Retinal pigment epithelial cell (primary cell): ENCODE measurements at places on chromosomes 5 and 9.

GRCh38 chr9:105114964-105115728, 129.3 kb upstream of the SLC44A1 start:
- DNase-seq: no peak

GRCh38 chr5:146447734-146448380, 724 bp downstream of the TCERG1 start:
- no peak for DNase-seq

GRCh38 chr9:91572044-91572443, 148.4 kb upstream of the NFIL3 start:
- DNase-seq: peak; percentile 92

- no peak for DNase-seq
These were observed 140.6 kb downstream of the COMMD10 start for GRCh38 chr5:116225281-116225922.

DNA sequence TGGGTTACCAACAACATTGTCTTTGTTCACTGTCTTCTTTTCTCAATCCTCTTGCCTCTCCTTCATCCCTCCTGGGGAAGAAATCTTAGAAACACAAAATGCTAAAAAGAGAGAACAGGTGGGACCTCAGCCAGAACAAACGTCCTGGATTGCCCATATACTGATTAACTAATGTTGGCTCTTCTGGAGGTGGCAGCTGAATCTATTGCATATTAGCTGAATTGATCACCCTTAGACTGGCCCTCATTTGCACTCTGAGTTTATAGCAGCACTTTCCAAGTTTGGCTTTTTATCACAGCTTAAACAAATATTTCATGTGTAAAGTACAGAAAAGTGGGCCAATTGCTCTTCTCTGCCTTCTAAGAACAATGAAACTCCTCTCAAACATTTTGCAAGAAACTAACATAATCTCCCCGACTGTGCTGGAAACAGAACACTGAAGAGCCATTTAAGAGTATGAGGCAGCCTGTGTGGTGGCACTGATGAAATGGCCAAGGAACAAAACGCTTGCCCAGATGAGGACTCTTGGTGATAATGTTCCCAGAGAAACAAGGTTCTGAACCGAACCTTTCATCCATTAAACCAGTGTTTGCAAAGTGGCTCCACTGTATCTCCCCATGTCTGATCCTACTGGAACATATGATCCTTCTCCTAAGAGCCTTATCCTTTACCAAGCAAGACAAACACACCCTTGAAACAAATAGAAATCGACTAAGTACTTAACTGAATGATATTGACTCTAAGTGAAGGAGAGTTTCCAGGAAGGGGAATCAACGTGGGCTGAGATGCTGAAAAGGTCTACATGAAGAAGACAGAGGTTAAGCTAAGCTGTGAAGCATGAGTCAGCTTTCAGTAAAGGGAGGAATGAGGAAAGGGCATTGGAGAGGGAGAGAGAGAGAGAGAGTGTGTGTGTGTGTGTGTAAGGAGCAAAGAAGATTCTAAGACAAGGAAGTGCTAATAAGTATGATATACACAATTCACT, 83.2 kb upstream of the LIFR start:
- DNase-seq: no peak

- no peak for DNase-seq
These were observed 727.1 kb upstream of the GRAMD2B start for GRCh38 chr5:125695996-125696655.

DNA sequence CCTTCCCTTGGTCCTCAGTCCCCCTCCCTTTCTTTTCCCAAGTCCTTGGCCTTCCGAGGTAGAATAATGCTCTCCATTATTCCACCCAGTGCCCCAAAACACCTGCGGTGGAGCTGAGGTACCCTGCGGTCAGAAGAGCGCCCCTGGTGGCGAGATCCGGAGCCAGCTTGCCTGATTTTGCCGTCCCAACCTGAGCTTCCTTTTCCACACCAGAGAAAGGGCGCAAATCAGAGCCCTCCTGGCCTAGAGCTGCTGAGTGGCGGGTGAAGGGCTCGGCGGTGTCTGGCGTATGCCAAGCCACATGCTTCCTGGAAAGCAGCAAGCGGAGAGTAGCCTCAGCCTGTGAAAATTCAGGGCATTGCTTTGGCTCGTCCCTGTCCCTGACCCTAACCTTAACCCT, 21.1 kb upstream of the CARTPT start:
- DNase-seq: no peak

GRCh38 chr5:123512611-123513461, 859 bp downstream of the CSNK1G3 start:
- no peak for DNase-seq

- peak; percentile 71 for DNase-seq
These were observed 117.5 kb upstream of the MTAP start for GRCh38 chr9:21684831-21685362.

- no peak for DNase-seq
These were observed 68.5 kb upstream of the TTC23L start for GRCh38 chr5:34770486-34770885.

- no peak for DNase-seq
These were observed 19.5 kb upstream of the SNAPC3 start for GRCh38 chr9:15403155-15403554.
